ENCODE measurements at places on chromosomes 3 and 15.

DNA sequence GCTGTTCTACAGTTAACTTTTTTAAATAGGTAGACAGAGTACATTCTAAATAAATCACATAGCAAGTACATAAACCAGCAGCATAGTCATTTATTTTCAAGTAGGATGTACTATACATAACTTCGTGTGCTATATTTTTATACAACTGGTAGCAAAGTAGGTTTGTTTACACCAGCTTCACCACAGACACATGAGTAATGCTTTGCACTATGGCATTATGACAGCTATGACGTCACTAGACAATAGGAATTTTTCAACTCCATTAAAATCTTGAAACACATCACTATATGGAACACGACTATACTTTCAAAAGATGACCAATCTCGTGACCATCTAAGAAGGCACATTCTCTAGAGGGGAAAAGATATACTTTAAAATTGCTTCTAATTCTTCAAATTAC is 3.5 kb downstream of the TEX55 start:
- no peak for DNase-seq

- DNase-seq = peak; percentile 60
Observed at GRCh38 chr15:75368689-75369239, 357 bp upstream of the MAN2C1 start.

- DNase-seq = no peak
Observed at GRCh38 chr3:42865256-42865655, 10.4 kb downstream of the CYP8B1 start.

DNA sequence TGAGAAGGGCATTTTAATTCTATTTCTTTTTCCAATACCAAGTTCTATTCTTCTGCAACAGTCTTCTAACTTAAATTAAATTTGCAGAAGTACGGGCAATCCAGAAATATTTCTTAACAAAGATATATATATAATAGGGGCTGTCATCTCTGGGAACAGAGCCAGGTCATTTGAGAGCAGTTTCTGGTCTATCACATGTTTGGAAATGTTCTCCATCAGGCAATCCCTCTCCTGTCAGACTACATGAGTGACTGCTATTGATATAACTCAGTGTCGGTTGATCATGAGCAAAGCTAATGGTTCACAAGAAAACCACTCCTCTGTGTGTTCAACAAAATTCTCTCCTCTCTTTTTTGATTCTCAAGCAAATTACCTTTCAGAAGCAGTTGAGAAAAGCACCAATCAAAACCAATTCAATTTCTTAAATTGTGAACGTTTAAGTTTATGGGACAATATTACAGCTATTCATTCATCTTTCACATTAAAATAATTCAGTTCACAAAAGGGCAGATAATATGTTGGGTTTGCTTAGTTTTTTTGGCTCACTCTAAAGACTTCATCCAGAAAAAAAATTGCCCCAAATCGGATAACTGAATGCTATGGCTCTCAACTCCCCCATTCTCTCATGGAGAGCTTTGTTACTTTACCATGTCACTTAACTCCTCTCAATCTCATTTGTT is 152.9 kb upstream of the TGFBR2 start:
- DNase-seq = no peak

- no peak for DNase-seq
Observed at GRCh38 chr3:122555275-122556071, 8.6 kb downstream of the PARP9 start.

GRCh38 chr15:59321000-59321689 is 51.5 kb downstream of the MYO1E start:
- DNase-seq = no peak

DNA sequence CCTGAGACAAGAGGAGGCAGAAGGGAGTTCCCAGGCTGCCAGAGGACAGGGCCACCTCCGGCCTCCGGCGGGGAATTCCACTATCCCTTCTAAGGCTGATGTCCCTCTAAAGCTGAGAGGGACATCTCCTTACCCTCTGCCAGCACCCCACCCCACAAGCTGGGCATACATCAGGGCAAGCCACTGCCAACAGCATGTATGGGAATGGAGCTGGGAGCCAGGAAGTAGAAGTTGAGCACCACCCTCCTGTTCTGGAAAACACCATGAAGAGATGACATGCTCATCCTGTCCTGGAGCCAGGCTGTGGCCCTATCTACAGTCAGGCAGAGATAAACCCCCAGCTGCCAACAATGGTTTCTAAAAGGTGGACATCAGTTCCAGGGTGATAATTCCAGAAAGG is 7.1 kb downstream of the PLCD1 start:
- no peak for DNase-seq

GRCh38 chr3:153029350-153029749 is 132.7 kb upstream of the RAP2B start:
- DNase-seq = no peak

- no peak for DNase-seq
Observed at GRCh38 chr3:57227930-57228751, 612 bp downstream of the APPL1 start.

- DNase-seq = no peak
Observed at GRCh38 chr3:81195478-81195877, 566.0 kb downstream of the GBE1 start.

GRCh38 chr15:61119556-61119955 is 109.5 kb downstream of the RORA start:
- DNase-seq = no peak

DNA sequence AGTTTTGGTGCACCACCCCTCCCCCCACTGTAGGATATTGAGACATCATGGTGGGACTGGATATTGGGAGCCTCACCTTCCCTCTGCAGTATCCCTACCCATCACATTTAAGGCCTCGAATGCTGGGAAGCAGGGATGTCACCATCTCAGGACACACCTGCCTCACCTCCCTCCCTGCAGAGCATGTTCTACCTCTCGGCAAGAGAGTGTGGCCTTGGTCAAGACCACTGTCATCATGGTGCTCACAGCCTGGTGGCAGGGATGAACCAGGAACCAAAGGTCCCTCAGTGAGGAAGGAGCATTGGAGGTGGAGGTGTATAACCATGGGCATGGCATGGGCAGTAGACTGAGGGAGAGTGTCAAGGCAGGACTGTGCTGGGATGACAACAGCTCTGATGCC is 104.8 kb downstream of the CORO2B start:
- no peak for DNase-seq

GRCh38 chr3:46097691-46098241 is 70.5 kb upstream of the XCR1 start:
- no peak for DNase-seq

DNA sequence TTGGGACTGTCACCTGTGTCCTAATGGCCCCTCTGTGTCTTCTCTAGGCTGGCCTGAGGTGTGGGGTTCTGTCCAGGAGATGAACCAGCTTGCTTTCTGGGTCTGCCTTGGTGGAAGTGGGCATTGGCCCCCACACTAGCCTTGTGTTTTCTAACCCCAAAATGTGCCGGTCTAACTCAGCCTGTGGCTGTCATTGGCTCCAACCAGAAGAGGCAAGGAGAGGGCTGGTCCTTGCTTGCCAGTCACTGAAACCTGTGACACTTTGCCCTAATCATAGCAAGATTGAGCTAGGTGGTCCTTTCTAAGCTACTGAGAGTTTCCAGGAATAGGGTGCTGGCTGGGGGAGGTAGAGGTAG is 2.2 kb downstream of the C15orf39 start:
- no peak for DNase-seq

- no peak for DNase-seq
Observed at GRCh38 chr15:95880630-95881029, 449.9 kb upstream of the NR2F2 start.

- no peak for DNase-seq
Observed at GRCh38 chr15:76840830-76841460, 64.2 kb downstream of the SCAPER start.

- DNase-seq = no peak
Observed at GRCh38 chr3:59563072-59563605, 513.3 kb upstream of the CFAP20DC start.

GRCh38 chr15:79541196-79541595 is 109.1 kb downstream of the MINAR1 start:
- DNase-seq = no peak

DNA sequence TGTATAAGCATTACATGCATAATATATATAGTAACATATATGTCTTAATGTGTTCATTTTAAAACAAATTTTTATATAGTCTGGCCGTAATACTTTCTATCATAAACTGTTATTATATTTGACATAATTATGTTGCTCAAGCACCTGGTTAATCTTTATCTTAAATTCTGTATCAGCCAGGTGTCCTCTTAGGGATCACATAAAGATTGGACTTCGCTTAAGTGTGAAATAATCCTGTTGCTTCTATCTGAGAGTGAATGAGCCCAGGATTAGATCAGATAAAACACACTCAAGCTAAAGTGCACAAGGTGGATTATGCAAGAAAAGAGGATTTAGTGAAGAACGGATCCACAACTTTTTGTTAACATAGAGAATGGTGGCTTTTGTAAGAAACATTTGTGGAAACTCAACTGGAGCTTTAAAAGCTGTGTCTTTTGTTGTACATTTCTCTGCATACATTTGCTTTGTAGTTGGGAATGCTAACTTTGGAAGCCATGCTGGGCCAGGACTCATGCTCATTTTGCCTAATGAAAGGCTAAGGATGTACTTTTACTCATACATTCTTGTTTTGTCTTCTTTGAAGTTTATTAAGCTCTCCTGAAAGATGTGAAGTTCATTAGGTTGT is 437.8 kb downstream of the ZIC1 start:
- DNase-seq = no peak

- DNase-seq = no peak
Observed at GRCh38 chr3:171371354-171371753, 88.9 kb downstream of the TNIK start.

- no peak for DNase-seq
Observed at GRCh38 chr3:52539010-52539653, 2.7 kb downstream of the UQCC5 start.

- DNase-seq = no peak
Observed at GRCh38 chr3:54841471-54841870, 86.4 kb downstream of the LRTM1 start.

DNA sequence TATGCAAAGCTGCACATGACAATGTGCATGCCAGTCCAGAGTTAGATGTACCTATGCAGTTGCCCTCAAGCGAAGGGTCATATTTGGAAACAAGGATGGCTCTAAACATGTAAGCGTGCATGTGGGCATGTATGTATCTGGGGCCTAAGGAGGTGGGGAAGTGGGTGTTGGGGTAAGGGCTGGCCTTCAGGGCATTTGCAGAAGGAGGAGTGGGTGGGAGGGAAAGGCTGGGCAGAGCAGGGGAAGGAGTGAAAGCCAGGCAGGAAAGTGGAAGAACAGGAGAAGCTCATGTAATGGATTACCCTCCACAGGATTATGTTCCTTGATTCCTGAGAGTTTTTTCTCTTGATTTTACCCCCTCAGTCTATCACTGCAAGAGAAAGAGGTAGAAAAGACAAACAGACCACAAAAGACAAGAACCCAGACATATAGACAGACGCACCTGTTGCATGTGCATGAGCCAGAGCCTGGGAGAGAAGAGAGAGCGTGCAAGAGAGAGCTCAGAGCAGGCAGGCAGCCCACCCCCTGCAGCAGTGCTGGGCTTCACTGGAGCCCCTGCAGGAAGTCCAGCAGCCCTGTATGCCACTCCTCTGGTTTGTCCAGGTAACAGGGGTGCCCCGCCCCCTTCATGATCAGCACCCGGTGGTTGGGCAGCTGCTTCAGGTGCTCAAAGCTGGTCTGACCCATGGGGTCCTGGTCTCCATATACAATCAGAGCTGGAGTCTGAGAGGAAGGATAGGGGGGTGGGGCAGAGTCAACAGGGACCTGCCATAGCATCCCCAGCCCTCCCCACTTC is 1.8 kb upstream of the PCBP4 start:
- no peak for DNase-seq

DNA sequence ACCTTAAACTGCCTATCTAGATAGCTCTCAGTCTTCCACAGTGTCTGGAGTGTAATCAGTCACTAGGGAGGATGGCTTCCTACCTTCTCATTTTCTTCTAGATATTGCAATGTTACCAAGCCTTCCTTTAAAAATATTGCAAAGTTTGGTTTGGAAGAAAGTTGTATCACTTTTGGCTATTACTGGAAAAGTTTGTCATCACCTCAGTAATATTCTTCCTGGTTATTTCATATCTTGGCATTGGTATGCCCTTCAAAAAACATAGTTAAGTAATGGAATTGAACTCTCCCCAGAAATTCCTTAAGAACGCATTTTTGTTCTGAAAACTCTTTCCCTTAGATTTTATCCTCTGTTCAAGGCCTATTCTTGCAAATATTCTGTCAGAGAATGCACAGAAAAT is 179.3 kb upstream of the MME start:
- no peak for DNase-seq

GRCh38 chr3:141388823-141389621 is 20.7 kb downstream of the ZBTB38 start:
- no peak for DNase-seq

GRCh38 chr3:73475175-73475574 is 149.6 kb downstream of the PDZRN3 start:
- DNase-seq = no peak

DNA sequence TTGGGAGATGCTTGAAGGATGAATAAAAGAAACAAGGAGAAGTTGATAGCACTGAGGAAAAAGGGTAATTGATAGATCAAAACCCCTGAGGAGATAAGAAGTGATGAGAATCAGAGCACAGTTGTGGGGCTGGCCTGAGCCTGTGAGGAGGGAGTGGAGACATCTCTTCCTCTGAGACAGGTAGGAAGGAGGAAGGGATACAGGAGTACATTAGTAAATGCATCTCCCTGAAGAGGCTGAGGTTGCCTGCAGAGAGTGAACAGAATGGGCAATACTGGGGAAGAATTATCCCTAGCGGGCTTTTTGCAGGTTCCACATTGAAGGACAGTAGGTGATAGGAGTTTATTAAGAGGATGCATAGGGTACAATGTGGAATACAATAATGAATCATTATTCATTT is 17.3 kb upstream of the SCAMP5 start:
- no peak for DNase-seq
